ENCODE measurements at places on chromosomes 7 and 10. TPM values are rescaled to one million over a fixed set of nuclear protein-coding genes. Genes with fewer than 3 reads are reported as not detected.

POLR2J2 gene
- 27.7 TPM for total RNA-seq

NOD1 gene
- total RNA-seq: 20.7 TPM

ST8SIA6 gene
- total RNA-seq: 0.52 TPM

DNA sequence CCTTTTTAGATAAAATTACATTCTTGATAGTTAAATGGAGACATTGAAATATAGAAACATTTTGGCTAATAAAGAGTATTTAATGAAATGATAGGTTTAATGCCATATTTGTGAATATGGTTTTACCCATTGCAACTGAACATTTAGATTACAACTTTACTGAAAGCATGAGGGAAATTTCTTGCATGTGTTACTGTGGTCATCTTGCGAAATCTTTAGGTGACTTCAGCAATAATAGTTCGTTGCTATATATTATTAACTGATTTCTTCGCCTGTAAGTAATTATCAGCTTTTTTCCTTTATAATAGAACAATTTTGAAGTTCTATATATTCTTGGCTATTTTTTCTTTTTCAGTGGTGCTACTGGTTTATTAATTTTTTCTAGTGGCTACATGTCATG lies 83.2 kb downstream of the MLLT10 start:
- peaks cover 23% of the 10 kb centered on the region for H3K4me1 ChIP-seq
- no peak overlapping the region for H3K27ac ChIP-seq
- no peak overlapping the region for H3K4me3 ChIP-seq
- H3K36me3 ChIP-seq: no peaks in the 10 kb centered on the region

ENTPD1 gene
- total RNA-seq: 1.9 TPM

MLXIPL gene
- not detected for total RNA-seq

- no peak overlapping the region for H3K4me3 ChIP-seq
- no peak for DNase-seq
Measured at GRCh38 chr10:59804220-59804619, 51.0 kb upstream of the MRLN start.

DNA sequence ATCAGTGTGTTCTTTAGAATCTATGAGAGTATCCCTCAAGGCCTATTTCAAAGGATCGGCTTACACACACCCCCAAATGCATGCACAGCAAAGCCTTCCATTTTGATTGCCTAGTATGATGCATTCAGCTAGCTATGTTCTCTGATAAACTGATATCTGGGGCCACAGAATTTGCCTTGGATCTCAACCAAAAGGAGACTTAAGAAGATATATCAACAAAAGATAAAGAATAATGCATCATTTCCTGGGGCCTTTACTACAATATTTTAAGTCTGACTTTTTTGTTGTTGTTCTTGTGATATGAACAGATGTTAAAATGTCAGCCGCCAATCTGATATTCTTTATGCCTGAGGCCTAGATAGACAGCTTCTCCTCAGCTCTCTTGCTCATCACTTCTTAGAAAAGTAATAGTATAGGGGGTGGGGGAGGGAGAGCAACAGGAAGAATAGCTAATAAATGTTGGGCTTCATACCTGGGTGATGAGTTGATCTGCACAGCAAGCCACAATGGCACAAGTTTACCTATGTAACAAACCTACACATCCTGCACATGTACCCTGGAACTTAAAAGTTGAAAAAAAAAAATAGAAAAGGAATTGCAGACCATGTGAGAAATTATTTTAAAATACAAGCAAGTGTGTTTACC lies 792.9 kb upstream of the GHITM start:
- no peak overlapping the region for H3K27ac ChIP-seq
- DNase-seq: no peak
- no peaks in the 10 kb centered on the region for H3K27me3 ChIP-seq
- no peak overlapping the region for H3K4me3 ChIP-seq

- H3K4me1 ChIP-seq: no peaks in the 10 kb centered on the region
- no peak overlapping the region for H3K4me3 ChIP-seq
Measured at GRCh38 chr10:83955406-83955805, 183.9 kb upstream of the GHITM start.

DNA sequence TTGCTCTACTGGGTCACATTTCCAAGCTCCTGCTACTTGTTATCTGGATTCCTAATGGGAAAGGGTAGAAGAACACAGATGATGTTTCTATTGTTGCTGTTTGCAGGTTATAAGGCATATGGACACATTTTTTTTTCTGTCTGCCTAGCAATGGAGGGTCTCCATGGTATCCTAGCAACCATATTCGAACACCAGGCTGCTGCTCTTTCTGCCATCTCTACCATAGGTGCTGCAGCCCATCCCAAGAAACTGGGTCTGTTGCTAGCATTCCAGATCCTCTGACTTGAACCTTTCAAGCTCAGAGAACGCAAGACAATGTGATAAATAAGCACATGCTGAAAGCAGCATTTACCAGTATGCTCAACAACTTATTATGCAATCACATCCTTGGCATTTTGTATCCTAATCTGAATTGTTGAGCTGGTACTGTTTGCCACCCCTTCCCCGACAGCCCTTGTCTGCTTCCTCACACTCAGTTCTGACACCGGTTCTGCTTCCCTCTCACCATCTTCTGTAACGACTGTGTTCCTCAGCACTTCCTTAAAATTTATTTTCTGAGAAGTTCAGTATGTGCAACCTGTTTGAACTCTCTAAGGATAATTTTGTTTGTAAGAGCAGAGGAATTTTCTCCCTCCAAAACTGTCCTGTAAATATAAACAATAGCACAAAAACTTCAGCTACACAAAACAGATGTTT lies 6.2 kb downstream of the PRKG1 start:
- no peaks in the 10 kb centered on the region for H3K36me3 ChIP-seq
- no peak for DNase-seq
- no peaks in the 10 kb centered on the region for H3K27me3 ChIP-seq
- H3K4me3 ChIP-seq: no peak overlapping the region
- H3K27ac ChIP-seq: no peak overlapping the region

HOXA6 gene
- total RNA-seq: not detected

FRMD4A gene
- total RNA-seq: 1.9 TPM

GRCh38 chr7:135901585-135902540 lies 75.3 kb downstream of the MTPN start:
- DNase-seq: no peak
- H3K27ac ChIP-seq: no peak overlapping the region
- H3K4me3 ChIP-seq: no peak overlapping the region
- no peaks in the 10 kb centered on the region for H3K27me3 ChIP-seq

GIMAP8 gene
- 62.5 TPM for total RNA-seq

DNAJC1 gene
- 15.0 TPM for total RNA-seq

VTI1A gene
- total RNA-seq: 47.0 TPM

ZNF33B gene
- total RNA-seq: 71.3 TPM

PNLIPRP3 gene
- not detected for total RNA-seq

- no peak for DNase-seq
- H3K27ac ChIP-seq: no peak overlapping the region
- no peaks in the 10 kb centered on the region for H3K4me1 ChIP-seq
- no peaks in the 10 kb centered on the region for H3K27me3 ChIP-seq
Measured at GRCh38 chr7:50812841-50813475, 30.3 kb upstream of the GRB10 start.

DNA sequence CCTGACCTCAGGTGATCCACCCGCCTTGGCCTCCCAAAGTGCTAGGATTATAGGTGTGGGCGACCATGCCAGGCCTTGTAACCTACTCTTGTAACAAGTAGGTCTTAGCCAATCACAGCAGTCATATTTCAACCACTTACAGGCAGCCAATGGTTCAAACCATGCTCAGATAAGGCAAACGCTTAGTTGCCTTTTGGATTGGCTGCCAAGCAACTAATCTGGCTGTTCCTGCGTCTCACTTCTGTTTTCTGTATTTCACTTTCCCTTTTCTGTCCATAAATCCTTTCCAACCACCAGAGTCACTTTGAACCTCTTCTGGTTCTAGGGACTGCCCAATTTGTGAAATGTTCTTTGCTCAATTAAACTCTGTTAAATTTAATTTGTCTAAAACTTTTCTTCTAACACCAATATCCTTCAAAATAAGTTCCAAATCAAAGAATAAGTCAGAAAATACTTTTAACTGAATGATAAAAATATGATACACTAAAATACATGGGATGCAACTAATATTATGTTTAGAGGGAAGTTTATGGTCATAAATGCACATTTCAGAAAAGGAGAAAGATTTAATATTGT lies 19.1 kb upstream of the PRF1 start:
- no peaks in the 10 kb centered on the region for H3K27me3 ChIP-seq
- no peaks in the 10 kb centered on the region for H3K4me1 ChIP-seq
- H3K36me3 ChIP-seq: no peaks in the 10 kb centered on the region
- DNase-seq: no peak

DNA sequence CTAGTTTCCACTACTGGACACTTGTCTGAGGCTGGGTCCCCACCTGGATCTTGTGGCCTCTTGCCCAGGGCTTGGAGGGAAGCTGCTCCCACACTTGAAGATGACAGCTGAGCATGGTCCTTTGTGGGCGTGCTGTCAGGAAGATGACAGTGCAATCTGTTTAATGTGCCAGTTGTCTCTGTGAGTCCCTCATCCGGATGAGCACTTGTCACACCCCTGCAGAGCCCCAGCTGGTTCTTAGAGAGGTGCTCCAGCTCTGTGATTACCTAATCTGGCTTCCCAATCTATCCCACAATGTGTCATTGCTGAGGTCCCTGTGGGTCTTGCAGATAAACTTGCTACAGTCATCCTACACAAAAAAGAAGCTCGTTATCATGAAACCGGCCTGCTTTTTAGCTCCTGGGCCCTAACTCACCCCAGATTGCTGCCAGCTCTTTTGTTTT lies 34.8 kb upstream of the CCSER2 start:
- H3K27me3 ChIP-seq: no peaks in the 10 kb centered on the region
- H3K4me1 ChIP-seq: no peaks in the 10 kb centered on the region
- no peak for DNase-seq
- H3K36me3 ChIP-seq: no peaks in the 10 kb centered on the region

DNA sequence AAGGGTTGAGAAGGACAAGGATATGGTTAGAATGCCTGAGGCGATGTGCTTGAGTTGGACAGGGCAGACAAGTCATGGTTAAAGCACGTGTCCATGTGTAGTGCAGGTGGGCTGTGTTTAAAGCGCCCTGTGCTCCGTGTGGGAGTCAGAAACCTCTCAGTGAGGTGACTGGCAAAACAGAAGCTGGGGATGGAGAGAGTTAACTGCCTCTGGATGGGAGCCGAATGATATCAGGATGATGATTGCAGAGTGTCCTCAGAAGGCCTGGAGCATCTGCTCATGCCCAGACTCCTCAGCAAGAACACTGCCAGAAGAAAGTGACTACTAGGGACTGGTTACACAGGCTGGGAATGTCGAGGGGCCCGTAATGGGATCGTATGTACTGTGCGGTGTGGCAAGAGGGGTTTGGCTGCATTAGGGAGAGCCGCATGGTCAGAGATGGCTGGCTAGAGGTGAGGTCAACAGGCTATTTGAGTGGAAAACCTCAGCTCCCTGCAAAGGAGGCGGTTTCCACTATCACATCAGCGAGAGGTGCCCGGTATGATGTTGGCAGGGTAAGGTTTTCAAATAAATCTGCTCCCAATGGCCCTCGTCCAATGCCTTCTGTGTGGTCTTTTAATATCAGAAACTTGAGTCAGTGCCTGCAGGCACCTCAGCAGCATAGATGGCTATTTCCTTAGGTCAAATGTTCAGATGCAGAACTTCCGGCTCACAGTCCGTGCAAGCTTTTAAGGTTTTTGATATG lies 26.1 kb upstream of the MRC1 start:
- no peak overlapping the region for H3K27ac ChIP-seq
- no peak overlapping the region for H3K4me3 ChIP-seq
- no peaks in the 10 kb centered on the region for H3K36me3 ChIP-seq
- H3K27me3 ChIP-seq: no peaks in the 10 kb centered on the region

NPS gene
- not detected for total RNA-seq

GRCh38 chr7:8913682-8914081 lies 480.3 kb downstream of the NXPH1 start:
- no peak overlapping the region for H3K27ac ChIP-seq
- H3K36me3 ChIP-seq: no peaks in the 10 kb centered on the region
- no peak for DNase-seq
- H3K27me3 ChIP-seq: no peaks in the 10 kb centered on the region

MOGAT3 gene
- total RNA-seq: not detected

ITPRIP gene
- 15.6 TPM for total RNA-seq

- no peaks in the 10 kb centered on the region for H3K27me3 ChIP-seq
- H3K27ac ChIP-seq: no peak overlapping the region
- no peaks in the 10 kb centered on the region for H3K4me1 ChIP-seq
- no peak overlapping the region for H3K4me3 ChIP-seq
- H3K36me3 ChIP-seq: no peaks in the 10 kb centered on the region
Measured at GRCh38 chr10:106999118-106999707, 165.3 kb downstream of the SORCS1 start.

- no peaks in the 10 kb centered on the region for H3K36me3 ChIP-seq
- no peak for DNase-seq
- no peak overlapping the region for H3K4me3 ChIP-seq
Measured at GRCh38 chr10:51599647-51600046, 99.7 kb downstream of the CSTF2T start.

CYP3A7 gene
- total RNA-seq: not detected

GPR85 gene
- not detected for total RNA-seq

ATOH7 gene
- total RNA-seq: not detected

DNA sequence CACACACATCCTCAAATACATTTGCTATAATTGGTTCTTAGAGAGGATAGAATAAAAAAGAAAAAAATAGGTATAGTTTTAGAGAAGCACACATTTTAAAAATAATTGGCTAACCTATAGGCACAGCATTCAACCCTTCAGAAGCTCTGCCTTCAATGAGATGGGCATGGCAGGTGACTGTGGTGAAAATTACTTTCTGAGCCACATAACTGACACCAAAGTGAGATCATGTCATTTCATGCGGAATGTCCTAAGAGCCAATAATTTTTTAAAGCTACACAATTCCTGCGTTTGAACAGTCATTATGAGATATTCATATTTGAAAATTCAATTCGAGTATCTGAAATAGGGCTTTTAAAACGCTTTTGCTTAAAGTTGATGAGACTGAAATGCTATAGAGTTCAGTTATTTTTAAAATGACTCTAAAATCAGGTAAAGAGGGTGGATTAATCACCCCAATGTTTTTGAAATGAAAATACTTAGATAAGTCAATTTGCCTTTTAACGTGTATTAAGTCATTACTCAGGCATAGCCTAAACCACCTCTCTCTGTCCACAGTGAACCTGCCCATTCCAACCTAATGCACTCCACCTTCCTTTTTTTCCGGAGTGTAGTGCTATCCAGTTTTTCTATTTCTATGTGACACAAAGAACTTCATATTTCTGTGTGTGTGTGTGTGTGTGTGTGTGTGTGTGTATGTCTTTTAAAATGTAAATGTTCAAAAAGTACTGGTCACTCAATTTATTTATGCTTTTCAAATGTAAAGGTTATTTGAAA lies 6.1 kb downstream of the RELN start:
- no peaks in the 10 kb centered on the region for H3K4me1 ChIP-seq
- no peaks in the 10 kb centered on the region for H3K27me3 ChIP-seq
- no peaks in the 10 kb centered on the region for H3K36me3 ChIP-seq
- H3K27ac ChIP-seq: no peak overlapping the region
- no peak overlapping the region for H3K4me3 ChIP-seq

ABCB4 gene
- not detected for total RNA-seq

AOC1 gene
- total RNA-seq: not detected

DNA sequence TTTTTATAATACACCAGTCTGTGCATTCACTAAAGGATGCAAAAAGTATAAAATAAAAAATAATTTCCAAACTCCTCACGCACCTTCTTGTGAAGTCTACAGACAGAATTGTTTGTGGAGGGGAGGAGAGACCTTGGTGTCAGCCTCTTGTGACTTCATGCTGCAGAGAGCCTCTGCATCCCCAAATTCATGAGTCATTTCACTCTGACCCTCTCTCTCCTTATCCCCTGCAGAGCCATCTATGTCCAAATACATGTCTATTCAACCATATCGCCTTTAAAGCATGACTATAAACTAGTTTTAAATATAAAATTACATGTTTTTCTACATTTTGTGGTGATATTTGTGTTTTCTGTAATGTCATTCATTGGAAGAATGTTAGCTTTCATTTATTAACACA lies 6.0 kb downstream of the CREB5 start:
- H3K27ac ChIP-seq: no peak overlapping the region
- no peaks in the 10 kb centered on the region for H3K36me3 ChIP-seq
- no peak overlapping the region for H3K4me3 ChIP-seq
